ENCODE measurements at places on chromosomes 6 and 20. TPM values are rescaled to one million over a fixed set of nuclear protein-coding genes. Genes with fewer than 3 reads are reported as not detected.

GRCh38 chr6:117237561-117237960 is 27.8 kb upstream of the VGLL2 start:
- no peak for DNase-seq

The VSX1 gene
- not detected for total RNA-seq

The RGS19 gene
- total RNA-seq: 61.9 TPM

The SOBP gene
- total RNA-seq: not detected

DNA sequence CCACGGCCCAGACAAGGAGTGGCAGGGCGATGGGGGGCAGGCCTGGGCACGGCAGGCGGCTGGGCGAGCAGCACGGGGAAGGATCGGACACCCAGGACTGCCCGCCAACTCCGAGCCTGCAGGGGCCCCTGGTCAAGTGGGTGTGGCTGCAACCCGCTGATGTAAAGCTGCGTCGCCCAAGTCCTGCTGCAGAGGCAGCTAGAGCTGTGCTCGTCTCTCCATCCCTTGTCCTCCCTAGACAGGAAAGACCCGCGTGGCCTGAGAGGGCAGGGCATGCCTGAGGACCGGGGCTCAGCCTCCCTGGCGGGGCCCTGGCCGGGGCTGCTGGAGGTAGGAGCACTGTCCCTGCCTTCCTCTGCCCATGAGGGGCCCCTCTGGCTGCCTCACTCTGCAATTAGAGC is 281.2 kb downstream of the CDH4 start:
- no peak for DNase-seq

DNA sequence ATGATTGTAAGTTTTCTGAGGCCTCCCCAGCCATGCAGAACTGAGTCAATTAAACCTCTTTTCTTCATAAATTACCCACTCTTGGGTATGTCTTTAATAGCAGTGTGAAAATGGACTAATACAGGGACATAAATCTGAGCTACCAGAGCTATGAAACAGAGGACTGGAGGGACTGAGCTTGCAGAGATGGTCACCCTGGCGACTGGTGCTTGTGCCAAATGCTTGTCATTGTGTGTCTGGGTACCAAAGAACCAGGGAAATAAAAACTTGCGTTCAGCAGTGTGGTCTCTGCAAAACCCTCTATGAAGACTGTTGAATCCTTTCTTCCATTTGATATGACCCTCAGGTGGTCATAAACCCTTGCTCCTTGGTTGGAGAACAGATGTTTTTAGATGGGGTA is 105.1 kb upstream of the PRL start:
- no peak for DNase-seq

DNA sequence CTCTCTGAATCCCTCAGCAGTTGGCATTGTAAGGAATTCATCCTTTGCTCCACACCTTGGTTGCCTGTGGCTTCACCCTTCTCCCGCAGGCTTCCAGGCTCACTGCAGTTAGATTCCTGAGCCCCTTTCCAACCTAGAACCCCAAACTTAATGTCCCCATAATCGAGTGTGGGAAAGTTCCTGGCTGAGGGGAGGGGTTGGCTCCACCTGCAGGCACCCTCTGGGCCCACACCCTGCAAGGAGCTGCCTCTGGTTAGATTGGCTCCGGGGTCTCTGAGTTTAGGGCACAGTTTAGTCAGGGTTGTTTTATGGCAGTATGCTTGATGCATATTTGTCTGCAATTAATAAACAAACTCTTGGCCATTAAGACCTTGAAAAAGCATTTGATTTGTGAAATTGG is 63.4 kb downstream of the MTHFD1L start:
- no peak for DNase-seq

The PRDM13 gene
- not detected for total RNA-seq

DNA sequence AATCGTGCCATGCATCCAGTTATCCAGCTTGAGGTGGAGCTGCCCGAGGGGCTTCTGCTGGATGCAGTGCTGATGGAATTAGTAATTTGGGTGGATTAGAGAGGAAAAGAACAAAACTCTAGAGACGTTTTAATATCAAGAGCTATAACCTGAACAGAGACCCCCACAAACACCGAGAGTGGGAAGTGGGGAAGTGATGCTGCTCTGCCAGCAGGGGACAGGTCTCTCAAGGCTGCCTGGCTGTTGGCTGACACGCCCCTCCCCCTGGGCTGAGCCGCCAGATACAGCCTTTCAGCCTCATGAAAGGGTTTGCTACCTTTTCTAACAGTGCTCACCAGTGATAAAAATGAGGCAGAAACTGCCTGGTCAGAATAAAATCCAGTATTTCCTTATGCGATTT is 9.6 kb downstream of the LEMD2 start:
- no peak for DNase-seq

DNA sequence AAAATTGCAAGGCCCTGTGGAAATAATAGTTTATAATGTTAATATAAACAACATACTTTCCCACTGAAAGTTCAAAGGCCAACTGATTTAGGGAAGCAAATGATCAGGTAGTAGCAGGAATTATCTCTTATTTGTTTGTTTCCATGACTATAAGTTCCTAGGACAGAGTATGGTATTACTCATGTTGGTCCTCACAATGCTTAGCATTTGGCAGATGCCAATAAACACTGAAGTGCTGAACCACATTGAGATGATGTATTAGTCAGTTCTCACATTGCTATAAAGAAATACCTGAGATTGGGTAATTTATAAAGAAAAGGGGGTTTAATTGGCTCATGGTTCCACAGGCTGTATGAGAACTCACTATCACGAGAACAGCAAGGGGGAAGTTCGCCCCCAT is 129.6 kb upstream of the NUP153 start:
- DNase-seq: no peak

GRCh38 chr6:132390451-132390850 is 10.8 kb downstream of the MOXD1 start:
- no peak for DNase-seq

- DNase-seq: no peak
Observed at GRCh38 chr6:154715446-154715845, 17.8 kb upstream of the SCAF8 start.

DNA sequence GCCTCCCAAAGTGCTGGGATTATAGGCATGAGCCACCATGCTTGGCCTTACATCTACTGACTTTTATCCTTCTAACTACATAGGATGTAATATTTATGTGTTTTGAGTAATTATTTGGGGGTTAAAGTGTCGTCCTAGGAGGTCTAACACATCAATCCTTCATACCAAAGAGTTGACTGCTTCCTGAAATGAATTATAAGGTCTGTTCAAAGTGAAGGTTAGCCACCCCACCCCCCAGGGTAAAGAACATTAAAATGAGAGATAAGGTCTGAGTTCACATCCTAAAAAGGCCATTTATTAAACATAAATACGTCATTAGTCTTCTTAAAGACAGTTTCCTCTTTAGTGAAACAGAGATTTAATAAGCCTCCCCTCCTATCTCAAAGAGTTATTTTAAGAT is 33.8 kb downstream of the TNFAIP3 start:
- no peak for DNase-seq

GRCh38 chr6:27138837-27139755 is 108.4 kb upstream of the PRSS16 start:
- DNase-seq: peak; percentile 89

The MYLIP gene
- 150 TPM for total RNA-seq

DNA sequence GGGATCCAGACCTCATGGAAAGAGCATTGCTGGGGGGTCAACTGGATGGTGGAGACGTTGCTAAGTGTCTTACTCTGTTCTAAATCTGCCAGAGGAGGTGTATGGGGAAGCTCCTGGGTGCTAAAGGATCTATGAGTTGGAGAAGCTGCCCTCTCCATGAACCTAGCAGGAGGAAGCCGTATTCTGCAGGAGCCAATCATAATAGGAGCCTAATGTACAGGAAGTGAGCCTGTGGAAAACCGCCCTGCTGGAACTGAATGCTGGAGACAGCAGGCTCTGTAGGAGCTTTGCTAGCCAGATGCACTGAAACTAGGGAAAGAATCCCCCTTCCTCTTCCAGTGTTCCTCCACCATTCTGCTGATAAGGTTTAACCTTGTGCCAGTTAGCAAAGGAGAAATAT is 10.9 kb downstream of the CASP8AP2 start:
- DNase-seq: no peak

The ZNF311 gene
- 0.23 TPM for total RNA-seq

DNA sequence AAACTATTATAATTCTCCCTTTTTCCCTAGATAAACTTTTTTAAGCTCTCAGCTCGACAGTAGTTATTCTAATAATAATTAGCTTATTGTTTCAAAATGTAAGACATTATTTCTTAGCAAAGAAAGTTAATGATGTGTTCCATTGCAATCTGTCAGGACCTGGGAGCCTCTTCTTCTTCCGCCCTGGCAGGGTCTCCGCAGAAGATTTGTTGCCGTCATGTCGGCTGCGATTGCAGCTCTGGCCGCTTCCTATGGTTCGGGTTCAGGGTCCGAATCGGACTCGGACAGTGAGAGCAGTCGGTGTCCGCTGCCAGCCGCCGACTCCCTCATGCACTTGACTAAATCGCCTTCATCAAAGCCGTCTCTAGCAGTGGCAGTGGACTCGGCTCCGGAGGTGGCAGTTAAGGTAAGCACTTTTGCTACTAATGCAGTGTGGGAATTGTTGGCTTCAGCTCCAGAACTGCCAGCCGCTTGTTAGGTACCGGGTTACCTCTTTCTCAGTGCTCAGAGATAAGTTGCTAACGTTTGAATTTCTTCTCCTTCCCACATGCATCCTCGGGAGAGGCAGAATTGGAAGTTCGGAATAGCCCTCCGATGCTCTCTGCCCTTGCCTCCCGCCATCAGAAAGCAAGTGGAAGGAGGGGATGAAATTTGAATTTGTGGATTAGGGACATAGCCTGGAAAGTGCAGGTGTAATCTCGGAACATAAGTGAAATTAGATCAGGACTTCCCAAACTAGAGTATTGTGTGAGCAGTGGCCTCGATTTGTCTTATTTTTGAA is at the start of gene CDC40:
Gene CDC40 (plus strand): TSS at position 200 of the 781 bp plus-strand sequence. CDS start 18 bp downstream, at position 218.
- peak; percentile 53 for DNase-seq

- no peak for DNase-seq
Observed at GRCh38 chr6:93196406-93196970, 222.9 kb downstream of the EPHA7 start.

DNA sequence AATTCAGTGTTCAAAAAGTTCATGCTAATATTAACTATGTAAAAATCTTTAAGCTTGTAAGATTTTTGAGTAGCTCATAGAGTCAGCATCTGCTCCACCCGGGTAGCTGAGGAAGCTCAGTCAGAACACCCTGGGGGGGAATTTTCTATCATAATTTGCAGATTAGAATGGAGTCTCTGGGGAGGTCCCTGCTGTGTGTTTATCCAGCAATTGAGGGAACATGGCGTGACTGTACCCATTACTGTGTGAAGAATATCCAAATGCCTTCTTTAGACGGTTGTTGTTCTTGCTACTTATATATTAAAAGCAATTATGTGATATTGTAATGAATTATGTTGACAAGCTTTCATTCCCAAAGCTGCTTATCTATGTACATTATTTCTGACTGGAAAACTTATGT is 64.8 kb downstream of the AIG1 start:
- no peak for DNase-seq

The ADGB gene
- not detected for total RNA-seq

The TAGAP gene
- total RNA-seq: 178 TPM

DNA sequence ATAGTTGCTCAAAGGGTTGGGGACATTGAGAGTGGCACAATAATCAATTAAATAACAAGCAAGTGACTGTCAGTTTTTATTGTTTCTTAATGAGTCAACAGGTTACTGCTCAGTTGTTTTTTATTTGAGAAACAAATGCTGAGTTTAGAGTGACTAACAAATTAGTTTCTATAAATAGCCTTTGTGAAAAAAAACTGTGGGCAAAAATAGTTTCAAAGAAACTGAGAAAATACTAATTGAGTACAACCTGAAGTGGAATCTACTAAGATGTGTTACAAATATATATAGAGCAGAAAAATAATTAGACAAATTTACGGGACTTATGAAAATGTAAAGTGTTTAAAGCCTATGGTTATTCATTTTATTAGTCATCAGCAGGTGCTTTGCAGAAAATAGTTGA is 22.3 kb downstream of the BEND6 start:
- no peak for DNase-seq

The ZNF334 gene
- 0.43 TPM for total RNA-seq

DNA sequence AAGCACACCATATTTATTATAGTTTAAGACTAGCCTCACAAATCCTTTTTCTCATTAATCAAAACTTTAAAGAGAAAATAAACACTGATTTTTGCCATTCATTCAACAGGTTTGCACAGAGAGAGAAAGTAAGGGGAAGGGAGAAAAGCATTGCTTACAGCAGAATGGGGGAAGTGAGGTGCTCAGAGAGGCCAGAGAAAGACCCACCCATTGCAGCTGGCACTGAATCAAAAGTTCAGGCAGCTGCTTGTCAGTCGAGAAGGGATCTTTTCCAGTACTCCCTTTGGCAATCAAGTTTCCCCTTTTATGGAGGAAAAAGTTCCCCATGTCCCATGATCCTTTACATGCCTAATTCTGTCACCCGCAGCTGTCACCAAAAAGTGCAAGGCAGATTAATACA is 8.0 kb upstream of the CRISP2 start:
- no peak for DNase-seq

The COL11A2 gene
- 0.93 TPM for total RNA-seq

- no peak for DNase-seq
Observed at GRCh38 chr6:116447496-116448011, 13.6 kb upstream of the CALHM6 start.

GRCh38 chr20:58978351-58979190 is 2.5 kb upstream of the NELFCD start:
- DNase-seq: no peak

The TGM6 gene
- not detected for total RNA-seq

DNA sequence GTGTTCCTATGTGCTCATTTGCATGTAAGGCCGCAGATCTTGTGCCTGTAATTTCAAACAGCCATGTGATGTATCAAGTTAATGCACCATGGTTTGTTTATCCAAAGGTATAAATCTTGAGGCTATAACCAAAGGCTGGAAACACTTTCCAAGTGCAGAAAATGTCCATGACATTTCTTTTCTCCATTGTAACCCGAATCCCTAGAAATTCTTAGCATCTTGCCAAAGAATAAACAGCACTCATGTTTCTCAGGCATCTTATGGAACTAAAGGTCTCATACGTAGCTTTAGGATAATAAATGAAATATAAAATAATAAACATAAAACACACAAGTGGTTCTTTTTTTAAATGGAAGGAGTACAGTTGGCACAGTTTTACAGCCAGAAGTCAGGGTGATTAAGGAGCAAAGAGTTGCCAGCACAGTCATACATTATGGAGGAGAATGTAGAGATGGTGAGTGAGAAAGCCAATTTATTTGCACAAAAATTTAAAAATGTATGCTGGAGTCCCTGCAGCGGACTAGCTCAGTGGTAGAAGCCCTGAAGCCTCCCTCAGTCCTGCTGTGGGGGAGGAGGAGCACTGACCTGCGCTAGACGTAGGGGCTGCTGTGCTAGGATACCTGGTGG is 18.0 kb downstream of the CDH26 start:
- no peak for DNase-seq

The EYA4 gene
- total RNA-seq: not detected

The PBOV1 gene
- total RNA-seq: not detected

The CCN2 gene
- not detected for total RNA-seq

The DLL1 gene
- total RNA-seq: 16.9 TPM

The SLC17A1 gene
- total RNA-seq: 0.27 TPM
